Stimulated activated CD4-positive, alpha-beta T cell treated with anti-CD3 and anti-CD28 coated beads, Interleukin-12 subunit alpha, Interleukin-12 subunit beta, amount 100 ng/mL, for 48 hours (primary cell): ENCODE measurements at places on chromosomes 5 and 9.

GRCh38 chr5:150034662-150035061, 34.1 kb downstream of the HMGXB3 start:
- DNase-seq: no peak

DNA sequence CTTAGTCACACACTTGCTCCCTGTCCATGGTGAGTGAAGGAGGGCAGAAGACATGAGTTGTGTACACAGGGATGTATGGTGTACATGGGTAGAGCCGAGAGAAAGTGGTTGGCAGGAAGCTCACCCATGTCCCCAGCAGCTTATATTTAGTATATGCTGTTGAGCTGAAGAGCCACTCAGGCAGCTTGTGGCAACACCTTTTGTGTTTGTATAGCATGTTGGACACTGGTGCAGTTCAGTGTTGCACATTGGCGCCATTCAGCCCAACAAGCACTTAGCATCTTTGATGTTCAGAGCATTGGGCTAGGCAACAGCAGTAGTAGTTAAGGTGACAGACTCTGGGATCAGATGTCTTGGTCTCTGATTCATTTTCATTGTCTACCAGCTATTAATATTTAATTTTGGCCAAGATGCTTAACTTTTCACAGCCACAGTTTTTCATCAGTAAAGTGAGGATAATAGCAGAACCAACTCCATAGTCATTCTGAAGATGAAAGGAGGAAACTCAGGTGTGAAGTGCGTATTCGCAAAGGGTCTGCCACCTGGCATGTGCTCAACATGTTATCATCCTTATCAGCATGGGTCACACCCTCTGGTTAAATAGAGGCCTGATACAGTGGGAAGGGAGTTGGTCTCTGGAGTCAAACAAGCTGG, 184.8 kb downstream of the NR3C1 start:
- no peak for DNase-seq

DNA sequence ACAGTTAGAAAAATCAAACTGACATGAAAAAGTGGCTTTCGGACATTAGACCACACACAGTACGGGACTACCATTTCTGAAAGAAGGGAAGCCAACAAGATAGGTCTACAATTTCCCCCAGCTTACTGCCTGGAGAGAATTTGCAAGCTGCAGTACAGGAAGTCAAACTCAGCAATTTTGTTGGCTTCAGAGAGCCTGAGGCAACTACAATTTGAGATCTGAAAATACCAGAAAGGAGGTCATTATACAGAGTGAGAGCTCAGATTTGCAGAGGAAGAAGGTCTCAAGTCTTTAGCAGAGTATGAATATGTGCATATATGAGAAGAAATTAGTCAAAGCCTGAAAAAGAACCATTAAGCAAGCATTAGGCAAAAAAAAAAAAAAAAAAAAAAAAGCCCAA, 83.0 kb downstream of the OXCT1 start:
- no peak for DNase-seq

DNA sequence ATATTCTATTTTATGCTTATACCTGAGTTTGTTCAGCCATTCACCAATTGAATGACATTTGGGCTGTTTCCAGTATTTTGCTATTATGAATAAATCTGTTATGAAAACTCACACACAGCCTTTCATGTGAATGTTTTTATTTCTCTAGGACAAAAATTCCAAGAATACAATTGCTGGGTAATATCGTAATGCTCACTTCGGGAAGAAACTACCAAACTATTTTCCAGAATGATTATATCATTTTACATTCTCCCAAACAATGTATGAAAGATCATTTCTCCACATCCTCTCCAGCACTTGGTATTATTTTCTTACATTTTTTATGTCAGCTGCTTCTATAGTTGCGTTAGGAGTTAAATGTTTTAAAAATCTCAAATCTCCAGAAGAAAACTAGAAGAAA, 58.3 kb upstream of the LHFPL2 start:
- DNase-seq: no peak

- DNase-seq: no peak
Observed at GRCh38 chr9:8648271-8648845, 848.8 kb upstream of the DMAC1 start.

DNA sequence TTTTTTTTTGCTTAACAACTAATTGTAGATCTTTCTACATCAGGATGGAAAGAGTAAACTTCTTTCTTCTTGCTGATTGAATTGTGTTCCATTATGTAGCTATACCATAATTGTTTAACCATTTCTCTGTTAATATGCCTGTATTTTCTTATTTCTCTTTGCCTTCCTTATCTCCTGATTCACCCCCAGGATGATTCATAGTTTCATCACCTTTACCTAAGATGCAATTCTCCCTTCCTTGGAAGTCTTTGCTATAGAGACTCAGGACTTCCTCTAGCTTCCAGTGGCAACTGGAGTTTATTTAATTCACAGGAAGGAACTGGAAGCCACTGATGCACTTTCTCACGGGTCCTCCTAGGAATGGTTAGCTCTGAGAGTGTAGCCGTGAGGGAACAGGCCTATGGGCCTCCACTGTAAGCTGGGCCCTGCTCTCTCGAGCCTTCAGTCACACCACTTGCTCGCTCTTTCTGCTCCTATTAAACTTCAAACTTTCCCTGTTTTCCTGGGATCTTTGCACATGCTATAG, 83.1 kb downstream of the FGF1 start:
- DNase-seq: no peak

DNA sequence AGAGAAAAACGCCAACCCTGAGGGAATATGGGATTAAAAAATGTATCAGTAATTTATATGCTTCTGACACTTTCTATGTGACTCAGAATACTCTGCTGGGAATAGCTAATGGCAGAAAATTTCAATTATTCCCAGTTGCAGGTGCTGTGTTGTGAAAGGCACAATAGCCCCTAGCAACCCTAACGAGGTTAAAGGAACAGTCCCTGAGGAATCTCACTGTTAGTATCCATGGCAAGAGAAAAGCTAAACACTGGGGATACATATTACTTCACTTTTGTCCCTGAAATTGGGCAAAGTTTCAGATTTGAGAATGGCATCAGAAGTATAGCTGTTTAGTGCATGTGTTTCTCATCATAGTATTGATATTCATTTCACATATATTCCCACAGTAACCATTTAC, 555.0 kb downstream of the RAB3C start:
- DNase-seq: no peak

- DNase-seq: no peak
Observed at GRCh38 chr9:134473141-134474054, 147.1 kb downstream of the RXRA start.

- no peak for DNase-seq
Observed at GRCh38 chr9:110340306-110340705, 2.6 kb upstream of the TXNDC8 start.

DNA sequence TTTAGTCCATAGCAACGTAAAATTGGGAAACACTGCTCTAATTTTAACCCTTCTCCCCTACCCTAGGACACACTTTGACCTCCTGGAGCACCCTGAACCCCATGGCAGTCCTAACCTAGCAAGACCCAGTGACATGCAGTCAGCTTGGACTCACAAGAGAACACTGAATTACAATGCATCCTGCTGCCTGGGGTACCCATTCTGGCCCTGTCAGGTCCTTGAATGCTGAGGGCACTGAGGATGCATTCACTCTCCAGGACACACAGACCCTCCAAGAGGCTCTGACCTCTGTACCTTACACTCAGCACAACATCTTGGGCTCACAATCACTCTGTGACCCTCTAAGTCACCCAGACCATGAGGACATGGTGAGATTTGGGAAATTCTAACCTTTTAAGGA, 1.8 kb upstream of the PROP1 start:
- no peak for DNase-seq

DNA sequence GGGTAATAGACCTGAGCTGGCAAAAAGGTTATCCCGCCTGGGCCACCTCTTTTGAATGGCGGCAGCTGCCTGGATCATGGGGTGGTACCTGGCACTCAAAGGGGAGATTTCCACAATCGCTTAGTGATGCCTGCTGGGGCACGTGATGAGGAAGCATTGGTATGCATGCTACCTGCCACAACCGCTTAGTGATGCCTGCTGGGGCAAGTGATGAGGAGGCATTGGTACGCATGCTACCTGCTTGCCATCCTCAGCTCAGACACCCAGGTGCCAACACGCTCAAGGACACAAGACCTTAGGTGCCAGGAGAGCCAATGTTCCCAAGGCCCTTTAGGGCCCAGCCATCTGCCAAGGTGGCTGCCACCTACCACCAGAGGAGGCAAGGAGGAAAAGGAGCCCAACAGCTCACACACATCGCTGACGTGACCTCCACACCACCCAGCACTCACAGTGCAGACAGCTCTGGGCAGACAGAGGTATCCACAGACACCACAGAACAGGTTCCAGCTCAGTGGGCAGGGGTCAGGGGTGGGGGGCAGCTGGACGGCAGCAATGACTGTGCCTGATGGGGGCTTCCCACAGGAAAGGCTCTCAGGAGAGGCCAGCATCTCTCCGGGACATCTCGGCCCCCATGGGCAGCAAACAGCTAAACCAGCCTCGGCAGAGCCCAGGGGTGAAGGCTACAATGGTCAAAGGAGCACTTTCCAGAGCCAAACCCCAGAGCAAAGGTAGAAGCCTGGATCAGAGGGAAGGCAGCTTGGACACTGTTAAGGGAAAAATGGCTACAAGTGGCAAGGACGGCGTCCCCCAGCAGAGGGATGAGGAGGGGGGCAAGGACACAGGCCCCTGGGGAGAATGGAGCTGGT, 43.0 kb upstream of the SARDH start:
- DNase-seq: no peak

DNA sequence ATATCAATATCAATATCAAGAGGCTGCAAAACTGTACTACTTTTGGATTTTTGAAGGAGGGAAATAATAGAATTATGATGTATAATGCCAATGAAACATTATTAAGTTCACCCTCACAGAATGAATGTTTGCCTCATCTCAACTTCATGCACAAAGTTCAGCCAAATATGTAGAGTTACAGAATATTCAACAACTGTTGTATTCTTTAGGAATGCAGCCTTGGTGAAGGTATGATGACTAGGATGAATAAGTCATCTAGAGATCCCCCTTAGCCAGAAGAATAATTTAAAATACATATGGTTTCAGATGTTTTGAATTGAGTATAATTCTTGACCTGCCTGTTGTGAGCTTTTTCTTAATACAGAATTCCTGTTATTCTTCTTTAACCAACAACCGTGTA, 308.3 kb downstream of the COX7C start:
- DNase-seq: no peak

DNA sequence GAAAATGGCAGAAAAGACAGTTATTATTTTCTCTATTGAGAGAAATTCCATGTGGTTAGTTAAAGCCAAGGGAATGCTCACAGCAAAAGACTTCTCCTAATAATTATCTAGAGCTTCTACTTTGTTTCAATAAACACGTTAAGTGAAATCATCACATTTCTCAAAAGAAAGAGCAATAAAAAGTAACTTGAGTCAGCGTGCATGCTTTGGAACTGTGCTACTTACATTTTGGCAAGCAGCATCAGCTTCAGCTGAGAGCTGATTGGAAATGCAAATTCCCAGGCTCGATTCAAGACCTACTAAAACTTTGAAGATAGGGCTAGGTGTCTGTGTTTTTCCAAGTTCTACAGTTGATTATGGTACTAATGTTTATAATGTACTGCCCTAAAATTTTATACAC, 132.1 kb downstream of the CDH18 start:
- DNase-seq: no peak

DNA sequence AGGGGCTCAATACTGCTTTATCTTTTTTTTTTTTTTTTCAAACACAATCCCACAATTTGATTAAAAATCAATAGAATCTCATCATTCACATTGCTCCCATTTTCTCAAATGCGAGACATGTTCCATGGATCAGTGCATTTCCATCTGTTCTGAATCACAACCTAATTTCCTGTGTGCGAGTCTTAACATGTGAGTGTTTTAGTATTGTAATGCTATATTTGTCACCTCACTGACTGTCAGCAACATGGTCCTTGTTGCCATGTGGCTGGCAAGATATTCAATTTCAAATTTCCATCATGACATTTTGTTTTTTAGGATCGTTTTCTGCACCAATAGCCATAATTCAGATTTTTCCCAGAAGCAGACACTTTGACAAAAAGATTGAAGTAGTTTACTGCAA, 233.2 kb upstream of the PRDM9 start:
- DNase-seq: no peak

GRCh38 chr9:21670374-21670773, 132.1 kb upstream of the MTAP start:
- DNase-seq: no peak

DNA sequence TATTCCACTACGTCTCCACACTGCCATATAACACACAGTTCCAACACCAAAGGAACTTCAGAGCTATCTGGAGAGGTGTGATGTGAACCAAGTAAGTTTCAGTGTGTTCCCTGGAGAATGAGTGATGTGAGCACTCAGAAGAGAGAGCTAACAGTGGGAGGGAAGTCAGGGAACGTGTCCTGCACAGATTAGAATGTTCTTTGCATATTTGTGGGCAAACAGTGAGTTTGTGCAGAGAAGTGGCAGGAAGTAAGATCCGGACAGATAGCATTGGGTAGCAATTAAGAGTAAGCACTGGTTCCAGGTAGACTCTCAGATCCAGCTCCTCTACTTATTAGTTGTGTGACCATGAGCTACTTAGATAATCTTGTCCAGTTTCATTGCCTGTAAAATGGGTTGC, 206.4 kb downstream of the PDZD2 start:
- DNase-seq: no peak
